ENCODE measurements at places on chromosomes 3 and 15.

- DNase-seq: no peak
Measured at GRCh38 chr15:73751899-73752805, 999 bp downstream of the INSYN1 start.

DNA sequence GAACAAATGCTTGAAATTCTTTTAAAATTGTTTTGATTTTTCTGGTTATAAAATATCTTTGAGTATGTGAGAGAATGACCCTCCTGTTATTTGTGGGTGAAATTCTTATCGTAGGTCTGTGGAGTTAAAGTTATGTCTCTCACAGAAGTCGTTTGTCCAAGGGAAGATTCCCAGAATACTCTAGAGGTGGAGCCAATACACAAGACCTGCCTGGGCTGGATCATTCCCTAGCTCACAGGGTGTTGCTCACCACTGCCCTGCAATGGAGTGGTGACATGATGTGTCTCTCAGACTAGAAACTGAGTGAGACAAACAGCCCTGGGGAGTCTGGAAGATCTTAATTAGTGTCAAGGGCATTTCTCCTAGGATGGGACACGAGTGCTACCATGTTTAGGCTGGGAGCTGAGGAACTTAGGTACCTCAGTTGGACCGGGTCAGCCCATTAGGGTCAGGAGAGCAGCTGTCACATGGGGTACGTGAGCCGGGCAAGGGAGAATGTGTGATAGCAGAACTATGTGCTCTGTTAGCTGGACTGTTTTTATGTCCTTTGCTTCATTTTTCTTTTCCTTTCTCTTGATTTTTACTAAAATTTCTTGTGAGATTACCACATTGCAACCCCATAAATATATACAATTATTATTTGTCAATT is 53.6 kb upstream of the MYO5C start:
- no peak for DNase-seq

DNA sequence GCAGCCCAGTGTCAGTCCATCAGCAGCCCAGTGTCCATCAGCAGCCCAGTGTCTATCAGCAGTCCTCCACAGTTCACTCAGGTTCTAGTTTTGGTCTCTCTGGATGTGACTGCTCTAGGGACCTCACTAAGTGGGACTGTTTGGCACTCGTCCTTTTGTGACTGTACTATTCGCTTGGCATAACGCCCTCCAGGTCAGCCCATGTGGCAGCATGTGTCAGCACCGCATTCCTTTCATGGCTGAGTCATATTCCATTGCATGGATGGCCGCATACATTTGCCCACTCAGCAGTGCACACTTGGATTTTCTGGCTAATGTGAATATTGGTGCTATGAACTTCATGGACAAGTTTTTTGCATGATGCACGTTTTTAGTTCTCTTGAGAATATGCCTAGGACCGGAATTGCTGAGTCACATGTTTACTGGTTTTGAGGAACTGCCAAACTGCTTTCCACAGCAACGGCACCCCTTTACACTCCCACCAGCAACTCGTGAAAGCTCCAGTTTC is 16.4 kb downstream of the CHST13 start:
- no peak for DNase-seq

- DNase-seq: no peak
Measured at GRCh38 chr15:41512512-41512939, 1.1 kb downstream of the LTK start.

- DNase-seq: no peak
Measured at GRCh38 chr3:138850151-138850550, 15.4 kb upstream of the PIK3CB start.

DNA sequence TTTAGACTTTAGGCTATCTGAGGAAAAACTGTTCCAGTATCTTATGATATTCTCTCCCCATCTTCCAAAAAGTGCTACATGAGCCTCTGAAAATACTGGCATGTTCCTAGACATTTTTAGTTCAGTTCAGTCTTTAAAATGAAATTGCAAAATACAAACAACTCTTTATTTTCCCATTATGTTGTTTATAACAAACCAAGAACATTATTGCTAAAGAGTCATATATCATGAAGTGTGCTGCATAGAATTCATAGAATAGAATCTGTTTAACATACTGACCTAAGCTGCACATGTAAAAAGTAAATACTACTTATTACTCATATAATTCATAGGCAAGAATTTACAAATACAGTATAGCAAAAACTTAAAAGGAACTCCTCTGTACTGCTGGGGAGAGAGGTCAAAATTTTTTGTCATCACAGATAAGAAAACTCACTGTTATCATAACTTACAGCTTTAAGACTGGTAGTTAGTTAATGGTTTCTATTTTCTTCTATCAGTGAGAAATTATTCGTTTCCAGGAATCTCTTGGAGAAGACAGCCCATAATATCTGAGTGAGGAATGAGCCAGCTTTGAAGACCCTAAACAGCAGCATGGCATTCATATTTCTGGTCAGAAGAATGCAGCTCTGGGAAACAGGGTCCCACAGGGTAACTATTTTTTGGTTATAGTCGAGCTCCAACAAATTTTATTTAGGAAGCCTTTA is 32.2 kb downstream of the FILIP1L start:
- DNase-seq: no peak

DNA sequence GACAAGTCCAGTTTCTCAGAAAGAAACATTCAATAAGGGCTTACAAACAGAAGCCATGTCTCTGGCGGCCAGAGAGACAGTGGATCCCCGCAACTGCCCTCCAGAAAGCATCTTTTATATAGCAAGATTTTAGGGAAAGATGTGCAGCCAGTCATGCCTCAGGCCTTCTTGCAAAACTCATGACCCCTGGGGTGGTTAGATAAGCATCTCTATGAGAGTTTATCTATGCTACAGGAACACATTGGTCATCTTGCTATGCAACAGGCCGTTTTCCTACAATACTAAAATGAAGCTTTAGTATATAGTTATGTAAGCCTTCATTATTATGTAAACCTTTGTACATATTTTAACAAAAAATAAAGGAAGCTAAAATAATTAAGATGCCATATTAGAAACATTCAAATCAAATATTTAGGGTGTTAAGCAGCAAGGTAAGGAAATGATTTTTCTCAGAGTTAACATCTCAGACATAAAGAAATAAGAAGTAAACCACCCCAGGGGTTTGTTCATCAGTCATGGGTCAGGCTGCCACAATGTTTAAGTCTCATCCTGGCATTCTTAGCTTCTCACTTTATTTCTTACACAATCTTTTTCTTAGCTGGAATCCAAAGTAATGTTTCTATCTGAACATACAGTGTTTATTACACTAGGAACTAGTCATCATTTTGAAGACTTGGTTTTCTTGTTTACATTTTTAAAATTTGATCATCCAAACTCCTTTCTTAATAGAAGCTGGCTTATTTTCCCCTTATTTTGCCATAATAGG is 6.3 kb upstream of the FSIP1 start:
- no peak for DNase-seq

DNA sequence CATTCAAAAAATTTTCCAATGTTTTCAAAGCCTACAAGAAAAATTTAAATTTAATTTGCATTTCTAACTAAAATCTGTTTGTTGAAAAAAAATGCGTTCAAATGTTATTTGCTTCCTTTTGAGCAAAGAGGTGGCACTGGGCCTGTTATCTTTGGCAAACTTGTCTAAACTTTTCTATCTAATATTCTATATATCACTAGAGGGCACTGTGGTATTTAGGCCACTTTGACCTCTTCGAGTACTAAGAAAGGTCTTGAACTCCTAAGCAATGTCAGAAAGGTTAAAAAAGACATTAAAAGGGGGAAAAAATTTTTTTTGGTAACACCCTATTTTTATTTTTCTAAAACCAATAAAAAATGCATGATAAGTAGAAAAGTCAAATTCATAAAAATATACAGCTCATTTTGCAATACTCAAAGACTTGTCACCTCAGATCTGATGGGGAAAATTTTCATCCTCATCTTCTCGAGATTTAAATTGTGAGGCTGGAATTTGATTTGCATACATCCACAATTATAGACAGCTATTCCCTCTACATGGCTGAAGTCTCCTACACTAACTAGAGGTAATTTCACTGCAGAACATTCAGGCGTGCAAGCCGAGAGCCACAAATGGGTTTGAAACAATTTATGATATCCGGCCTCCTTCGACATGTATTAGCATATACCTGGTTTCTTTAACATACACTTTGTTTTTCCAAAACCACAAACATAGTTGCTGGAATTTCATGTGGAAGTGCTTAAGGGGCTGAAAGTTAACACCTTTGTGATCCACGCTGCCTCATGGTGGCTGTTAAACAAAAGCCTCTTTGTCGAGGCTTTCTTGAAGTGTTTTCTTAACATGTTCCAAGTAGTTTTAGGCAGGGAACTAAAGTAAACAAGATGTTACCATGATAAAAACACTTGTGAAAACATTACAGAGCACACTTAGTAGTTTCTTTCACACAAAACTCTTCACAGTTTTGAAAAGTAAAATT is 576.4 kb downstream of the FOXP1 start:
- no peak for DNase-seq

DNA sequence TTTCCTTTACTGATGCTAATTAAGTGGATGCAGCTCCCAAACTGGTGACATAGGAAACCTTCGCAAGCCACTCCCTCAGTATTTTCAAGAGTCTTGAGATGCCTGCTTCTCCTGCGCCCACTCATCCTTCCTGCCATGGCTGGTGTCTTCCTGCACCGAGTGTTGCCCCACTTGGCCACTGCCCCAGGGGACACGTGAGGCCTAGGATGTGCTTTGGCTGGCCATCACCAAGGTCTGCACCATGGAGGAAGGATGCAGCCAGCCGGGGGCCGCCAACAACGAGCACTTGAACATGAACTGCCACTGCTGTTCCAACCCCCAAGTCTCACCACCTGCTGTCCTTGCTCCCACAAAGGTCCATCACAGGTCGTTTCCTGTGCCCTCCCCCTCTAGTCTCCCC is 34.1 kb downstream of the EPHB3 start:
- no peak for DNase-seq

- no peak for DNase-seq
Measured at GRCh38 chr15:95405447-95405846, 925.1 kb upstream of the NR2F2 start.

GRCh38 chr15:81784751-81785150 is 261.1 kb downstream of the MEX3B start:
- DNase-seq: no peak

GRCh38 chr3:196499807-196500524 is 3.6 kb downstream of the RNF168 start:
- DNase-seq: peak; percentile 14

DNA sequence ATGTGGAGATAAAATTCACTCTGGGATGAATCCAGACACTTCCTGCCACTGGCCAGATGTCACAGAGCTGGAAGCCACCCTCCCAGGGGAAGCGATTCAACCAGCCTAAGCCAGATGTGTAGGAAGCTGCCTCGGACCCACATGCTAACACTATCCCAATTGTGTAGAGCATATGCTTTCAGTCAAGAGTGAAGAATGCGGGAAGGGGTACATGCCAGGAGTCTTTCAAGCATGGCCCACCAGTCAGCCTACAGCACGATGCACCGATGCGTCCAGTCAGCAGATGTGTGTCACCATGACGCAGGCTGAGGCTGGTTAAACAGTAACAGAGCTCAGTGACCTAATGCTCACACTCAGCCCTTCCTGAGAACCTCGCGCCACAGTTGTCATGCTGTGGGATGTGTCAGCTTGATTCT is 38.8 kb upstream of the BNC1 start:
- no peak for DNase-seq

DNA sequence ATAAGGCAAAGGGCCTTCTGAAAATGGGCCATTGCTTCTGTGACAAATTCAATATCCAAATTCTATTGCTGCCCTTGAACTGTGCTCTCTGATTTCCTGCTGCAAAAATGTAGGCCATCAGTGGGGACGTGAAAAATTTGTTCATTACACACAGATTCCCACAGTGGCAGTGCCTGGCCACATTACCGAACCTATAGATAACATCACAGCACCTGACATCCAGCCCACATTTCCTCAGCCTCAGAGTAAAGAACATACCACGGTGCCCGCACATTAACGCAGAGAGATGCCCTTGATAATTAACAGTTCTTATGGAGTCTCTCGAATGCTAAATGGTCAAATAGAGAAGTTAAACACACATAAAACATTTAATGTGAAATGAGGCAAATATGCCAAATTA is 931.6 kb upstream of the CFAP20DC start:
- DNase-seq: no peak

GRCh38 chr3:9123840-9124239 is 125.6 kb downstream of the SRGAP3 start:
- no peak for DNase-seq

- DNase-seq: no peak
Measured at GRCh38 chr15:42584031-42584765, 8.8 kb downstream of the STARD9 start.

- DNase-seq: no peak
Measured at GRCh38 chr15:100705841-100706240, 103.5 kb downstream of the ASB7 start.

DNA sequence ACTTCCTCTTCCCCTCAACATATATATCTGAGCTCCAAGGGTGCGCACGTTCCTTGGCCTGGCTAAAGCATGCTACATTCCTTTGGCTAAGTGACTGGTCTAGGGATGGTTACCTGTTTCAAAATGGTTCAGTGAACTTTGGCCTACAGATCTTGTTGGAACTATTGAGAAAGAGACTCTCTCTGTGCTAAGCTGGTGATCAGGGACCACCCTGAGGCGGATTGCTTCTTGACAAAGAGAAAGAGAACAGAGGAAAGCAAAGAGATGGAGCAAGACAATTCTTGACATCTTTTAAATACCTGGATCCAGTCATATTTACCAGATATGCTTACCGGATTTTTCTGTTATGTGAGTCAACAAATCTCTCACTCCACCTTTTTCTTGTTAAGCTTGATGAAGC is 123.1 kb downstream of the CHST2 start:
- DNase-seq: no peak

DNA sequence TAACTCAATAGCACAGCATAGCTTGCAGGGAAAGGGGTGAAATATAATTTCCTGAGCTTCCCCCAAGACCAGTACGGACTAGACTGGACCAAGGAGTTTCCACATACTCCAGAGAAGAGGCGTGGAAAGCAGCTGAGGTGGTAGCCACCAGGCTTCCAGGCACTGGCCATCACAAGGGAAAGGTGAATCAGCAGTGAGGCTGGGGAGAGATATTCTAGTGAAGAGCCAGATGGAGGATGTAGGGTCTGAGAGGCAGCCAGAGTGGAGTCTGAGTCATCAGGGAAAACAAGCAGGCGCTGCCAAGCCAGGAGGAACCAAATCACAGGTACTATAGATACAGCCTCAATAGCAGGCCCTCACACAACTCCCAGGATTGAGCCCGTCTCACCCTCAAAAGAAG is 9.6 kb upstream of the RASA2 start:
- DNase-seq: no peak

Data from stimulated activated CD4-positive, alpha-beta T cell treated with anti-CD3 and anti-CD28 coated beads, Interleukin-1b, Interleukin-23, amount 100 ng/mL, for 48 hours (primary cell).